Substantia nigra (tissue), 51 donors: ENCODE measurements at places on chromosomes 3 and 15.

- DNase-seq: no peak
Measured at GRCh38 chr3:52679199-52679538, 6.5 kb downstream of the PBRM1 start.

- DNase-seq: no peak
Measured at GRCh38 chr15:63365273-63365680, 16.4 kb downstream of the CA12 start.

DNA sequence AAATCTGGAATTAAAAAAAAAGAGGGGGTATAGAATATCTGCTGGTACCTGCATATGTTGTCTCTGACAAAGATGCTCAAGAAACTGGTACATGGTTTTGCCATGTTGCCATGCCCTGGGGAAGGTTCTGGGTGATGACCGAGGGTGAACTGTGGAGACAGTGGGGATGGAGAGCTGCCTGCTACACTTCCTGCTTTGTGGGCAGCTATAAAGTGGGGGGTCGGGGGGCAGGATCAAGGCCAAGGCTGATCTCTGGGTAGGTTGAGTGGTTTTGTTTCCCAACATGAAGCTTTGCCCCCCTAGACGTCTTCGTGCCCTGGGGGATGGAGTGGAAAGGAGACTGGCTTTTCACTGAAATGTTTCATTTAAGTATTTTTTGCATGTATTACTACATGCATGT lies 74.6 kb downstream of the IQSEC1 start:
- DNase-seq: no peak

DNA sequence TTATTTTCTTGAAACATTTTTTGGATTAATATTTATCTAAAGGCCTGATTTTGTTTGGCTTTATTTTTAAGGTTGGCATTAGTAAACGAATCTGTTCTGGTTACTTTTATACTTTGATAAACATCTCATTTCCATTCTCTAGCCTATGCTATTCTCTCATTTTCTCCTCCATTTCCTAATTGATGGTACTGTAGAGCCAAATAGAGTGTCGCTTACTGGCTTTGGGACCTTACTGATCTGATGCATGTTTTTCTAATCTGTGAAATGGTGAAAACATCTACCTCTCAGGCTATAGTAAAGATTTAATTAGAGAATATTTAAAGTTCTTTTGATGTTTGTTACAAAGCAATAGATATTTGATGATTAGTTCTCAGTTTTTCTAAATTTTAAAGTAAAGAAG lies 1.6 kb downstream of the LNP1 start:
- DNase-seq: no peak

GRCh38 chr15:92545996-92546395 lies 109.6 kb downstream of the FAM174B start:
- no peak for DNase-seq

DNA sequence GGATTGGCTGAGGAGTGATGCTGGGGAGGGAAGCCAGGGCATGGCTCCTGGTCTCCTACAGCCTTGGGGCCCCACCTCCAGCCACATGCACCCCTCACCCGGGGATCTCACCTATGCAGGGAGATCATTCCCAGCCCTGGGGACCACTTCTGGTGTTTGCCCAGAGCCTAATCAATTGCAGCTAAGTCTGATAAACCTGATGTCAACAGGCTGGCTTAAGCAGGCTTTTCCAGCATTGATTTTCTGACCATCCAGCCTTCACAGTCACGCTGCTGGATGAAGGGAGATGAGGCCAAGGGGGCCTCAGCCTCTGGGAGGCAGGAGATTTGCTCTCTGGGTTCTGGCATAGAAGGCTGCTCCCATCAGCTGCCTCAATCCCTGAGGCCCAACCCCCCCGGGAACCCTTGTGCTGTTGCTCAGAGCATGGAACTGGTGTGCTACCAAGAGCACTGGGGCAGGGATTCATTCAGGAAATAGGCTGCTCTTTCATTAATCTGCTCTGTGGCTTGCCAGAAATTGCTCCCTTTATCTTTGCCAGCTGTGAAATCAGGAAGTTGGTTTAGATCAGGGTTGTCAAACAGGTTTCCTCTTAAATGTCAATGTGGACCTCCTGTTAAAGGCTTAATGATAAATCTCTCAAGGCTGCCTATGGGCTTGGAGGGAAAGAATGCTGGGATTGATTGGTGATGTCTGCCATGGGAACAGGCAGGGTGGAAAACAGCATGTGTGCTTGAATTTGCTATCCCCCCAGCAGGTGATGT lies 19.0 kb downstream of the FAM3D start:
- no peak for DNase-seq

- DNase-seq: no peak
Measured at GRCh38 chr3:98274914-98275313, 7.4 kb upstream of the OR5H2 start.

GRCh38 chr3:125203731-125204130 lies 8.8 kb downstream of the SLC12A8 start:
- DNase-seq: no peak

DNA sequence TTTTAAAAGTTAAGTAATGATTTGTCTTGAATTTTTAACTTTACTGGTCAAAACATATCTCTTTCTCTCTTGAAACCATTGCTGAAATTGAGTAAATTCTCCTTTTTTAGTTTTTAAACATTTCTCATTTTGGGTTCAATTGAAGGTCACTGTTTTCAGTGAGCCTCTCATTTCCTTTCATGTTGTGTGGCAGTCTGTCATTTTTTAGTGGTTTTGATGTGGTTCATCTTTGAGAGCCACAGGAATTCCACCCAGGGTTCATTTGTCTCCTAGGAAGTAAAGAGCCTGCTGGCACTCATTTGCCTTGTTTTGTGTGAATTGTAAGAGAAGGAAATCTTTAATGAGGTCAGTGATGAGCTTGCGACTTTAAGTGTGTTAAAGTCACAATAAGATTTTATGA lies 10.4 kb downstream of the CLDN11 start:
- DNase-seq: no peak

GRCh38 chr15:71761649-71762048 lies 48.7 kb upstream of the NR2E3 start:
- DNase-seq: no peak

DNA sequence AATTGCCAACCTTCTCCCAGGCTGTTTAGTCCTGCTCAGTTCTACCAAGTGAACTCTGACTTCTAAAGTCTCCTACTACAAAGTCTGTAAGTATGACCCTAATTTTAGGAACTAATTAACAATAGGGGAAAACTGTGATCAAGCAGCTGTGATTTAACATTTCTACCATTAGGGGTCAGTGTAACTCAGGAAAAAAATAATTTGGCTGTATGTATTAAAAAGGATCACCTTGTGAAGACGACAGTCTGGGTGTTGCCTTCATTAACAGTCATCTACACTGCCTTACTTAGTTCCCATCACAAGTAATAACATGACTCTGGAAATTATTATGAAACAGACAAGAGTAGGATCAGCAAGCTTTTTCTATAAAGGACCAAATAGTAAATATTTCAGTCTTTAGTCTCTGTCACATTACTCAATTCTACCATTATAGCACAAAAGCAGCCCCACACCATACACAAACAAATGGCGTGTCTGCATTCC lies 4.2 kb upstream of the NPHP3 start:
- DNase-seq: no peak

DNA sequence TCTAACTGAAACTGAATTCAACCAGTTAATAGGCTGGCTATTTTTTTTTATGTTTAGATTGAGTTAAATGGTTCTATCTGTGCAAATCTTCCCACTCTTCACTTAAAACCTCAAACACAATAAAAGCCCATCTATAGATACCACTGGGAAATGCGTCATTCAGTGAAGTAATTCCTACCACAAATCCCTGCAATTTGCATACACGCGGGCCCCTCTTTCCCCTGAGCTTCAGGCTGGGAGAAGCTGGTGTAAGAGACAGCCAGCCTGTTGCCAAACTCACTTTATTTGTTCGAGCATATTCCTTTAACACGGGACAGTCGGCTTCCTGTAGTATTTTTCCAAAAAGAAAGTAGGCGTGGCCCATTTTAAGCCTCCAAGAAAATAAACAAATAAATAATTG lies 26.0 kb upstream of the MCTP2 start:
- no peak for DNase-seq

GRCh38 chr3:122618614-122619013 lies 41.2 kb downstream of the PARP15 start:
- no peak for DNase-seq

DNA sequence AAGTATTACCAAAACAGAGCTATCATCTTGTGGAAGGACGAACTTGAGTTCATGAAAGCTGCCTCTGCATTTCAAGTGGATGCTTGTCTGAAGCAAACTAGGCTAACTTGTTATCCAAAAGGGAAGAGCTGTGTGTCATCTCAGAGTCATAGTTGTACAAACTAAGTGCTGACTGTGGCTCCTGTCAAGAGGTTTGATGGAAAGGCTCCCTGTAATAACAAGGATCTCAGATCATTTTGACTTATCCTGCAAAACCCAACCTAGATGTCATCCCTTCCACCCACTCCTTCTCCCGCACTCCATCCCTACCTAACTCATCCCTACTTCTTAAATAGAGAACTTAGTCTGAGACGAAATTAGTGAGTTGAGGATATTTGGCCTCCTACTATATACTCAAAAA lies 110.8 kb downstream of the NR2E3 start:
- DNase-seq: no peak

DNA sequence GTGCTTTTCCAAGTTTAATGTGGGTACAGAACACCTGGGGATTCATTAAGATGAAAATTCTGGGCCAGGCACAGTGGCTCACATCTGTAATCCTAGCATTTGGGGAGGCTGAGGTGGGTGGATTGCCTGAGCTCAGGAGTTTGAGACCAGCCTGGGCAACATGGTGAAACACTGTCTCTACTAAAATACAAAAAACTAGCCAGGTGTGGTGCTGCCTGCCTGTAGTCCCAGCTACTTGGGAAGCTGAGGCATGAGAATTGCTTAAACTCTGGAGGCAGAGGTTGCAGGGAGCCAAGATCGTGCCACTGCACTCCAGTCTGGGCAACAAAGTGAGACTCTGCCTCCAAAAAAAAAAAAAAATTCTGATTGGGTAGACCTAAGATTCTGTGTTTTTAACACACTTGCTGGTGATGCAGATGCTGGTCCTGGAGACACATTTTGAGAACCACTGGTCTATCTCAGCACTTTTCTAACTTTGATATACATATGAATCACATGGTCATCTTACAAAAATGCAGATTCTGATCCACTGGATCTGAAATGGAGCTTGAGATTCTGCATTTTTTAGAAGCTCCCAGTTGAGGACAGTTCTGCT lies 223.8 kb upstream of the SATB1 start:
- no peak for DNase-seq

DNA sequence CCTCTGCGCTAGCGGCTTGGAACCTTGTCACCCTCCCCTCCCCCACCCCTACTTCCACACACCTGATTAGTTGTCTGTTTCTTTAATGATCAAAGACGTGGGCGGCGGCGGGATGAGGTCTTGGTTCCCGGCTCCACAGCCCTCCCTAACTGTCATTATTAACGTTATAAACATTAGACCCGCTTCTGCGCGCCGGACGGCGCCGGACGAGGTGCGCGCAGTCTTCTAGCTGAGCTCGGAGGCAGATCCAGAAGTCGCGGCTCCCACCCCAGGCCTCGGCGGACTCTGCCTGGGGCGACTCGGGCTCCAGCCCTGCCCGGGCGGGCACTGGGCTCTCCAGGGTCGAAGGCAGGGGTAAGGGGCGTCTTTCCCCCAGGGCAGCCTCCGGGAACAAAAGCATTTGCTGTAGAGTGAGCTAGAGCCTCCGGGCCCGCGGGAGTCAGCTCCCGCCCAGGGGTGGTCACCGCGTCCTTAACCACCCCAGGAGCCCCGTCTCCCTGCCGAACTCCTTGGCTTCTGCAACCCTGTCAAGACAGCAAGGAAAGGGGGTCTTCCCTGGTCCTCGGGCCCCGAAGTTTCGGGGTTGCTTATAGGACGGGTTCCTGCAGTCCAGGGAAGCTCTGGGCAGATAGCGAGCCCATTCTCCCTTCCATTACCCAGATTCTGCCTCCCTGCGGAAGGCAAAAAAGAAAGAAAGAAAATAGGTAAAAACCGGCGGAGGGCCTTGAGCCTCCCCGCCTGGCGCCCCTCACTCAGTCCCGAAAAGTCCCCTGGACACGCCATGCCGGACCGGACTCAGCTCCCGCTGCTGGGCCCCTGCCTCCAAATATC lies 2.2 kb upstream of the ISLR2 start:
- DNase-seq: no peak

DNA sequence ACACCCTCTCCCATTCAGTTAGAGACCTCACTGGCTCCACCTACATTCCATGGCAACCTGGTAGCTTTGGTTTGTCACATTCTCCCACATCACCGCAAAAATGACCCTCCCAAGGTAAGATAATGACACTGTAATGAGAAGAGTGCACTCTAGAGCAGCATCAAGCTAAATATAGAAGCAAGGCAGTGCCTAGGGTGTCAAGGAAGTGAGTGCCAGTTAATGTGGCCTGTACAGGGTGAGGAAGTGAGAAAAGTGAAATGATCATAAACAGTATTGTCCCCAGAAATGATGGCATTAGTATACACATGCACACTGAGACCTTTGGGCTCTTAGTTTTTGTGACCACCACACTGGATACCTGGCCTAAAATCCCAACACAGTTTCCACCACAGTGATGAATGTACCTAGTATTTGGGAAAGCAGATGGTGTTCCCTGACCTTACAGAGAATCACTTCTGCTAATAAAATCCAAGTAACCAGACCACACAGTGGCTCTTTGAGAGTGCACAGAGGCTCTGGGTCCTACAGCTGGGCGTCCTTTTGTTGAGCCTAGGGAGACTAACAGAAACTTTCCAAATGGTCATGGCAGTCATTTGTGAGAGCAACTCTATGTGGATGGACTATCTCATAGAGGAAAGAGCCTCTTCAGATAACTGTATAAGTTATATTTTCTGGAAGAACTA lies 106.6 kb downstream of the ARPP21 start:
- DNase-seq: no peak

DNA sequence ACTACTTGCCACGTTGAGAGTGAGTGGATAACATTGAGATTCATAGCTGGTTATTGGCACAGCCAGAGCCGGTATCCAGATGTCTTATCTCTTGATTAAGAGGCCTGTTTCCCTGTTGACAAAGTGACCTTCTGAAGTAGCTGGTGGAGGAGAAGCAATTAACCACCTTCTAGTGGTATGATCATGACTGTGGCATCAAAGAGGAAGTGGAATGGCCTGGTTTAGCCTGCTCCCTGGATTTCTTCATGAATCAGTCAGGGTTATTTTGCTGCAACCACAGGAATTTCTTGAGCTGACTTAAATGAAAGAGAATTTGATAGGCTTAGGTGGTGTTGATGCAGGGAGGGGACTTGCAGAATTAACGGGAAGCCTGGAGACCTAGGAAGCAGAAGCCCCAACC lies 398.3 kb downstream of the MFSD1 start:
- DNase-seq: no peak

- no peak for DNase-seq
Measured at GRCh38 chr15:80179025-80179759, 26.4 kb downstream of the FAH start.

DNA sequence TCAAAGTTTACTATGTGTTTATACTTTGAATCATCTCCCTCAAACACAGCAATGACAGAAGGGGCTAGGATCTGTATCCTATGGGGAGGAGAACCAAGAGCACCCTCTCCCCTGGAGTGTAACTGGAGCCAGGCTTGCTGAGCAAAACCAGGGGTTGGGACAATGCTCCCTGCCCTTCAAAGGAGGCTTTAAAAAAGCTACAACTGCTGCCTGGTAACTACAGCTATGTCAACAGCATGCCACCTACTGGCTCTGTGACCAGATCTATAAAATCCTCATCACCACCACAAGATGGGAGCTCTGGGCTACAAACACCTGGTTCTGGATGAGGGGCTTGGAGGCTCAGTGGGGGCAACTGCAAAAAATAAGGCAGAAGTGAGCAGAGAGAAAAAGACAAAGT lies 61.9 kb downstream of the ANO10 start:
- no peak for DNase-seq
